ENCODE measurements at places on chromosomes 5 and 9.

GRCh38 chr9:116275418-116276195 lies 122.0 kb downstream of the PAPPA start:
- no peak for DNase-seq

DNA sequence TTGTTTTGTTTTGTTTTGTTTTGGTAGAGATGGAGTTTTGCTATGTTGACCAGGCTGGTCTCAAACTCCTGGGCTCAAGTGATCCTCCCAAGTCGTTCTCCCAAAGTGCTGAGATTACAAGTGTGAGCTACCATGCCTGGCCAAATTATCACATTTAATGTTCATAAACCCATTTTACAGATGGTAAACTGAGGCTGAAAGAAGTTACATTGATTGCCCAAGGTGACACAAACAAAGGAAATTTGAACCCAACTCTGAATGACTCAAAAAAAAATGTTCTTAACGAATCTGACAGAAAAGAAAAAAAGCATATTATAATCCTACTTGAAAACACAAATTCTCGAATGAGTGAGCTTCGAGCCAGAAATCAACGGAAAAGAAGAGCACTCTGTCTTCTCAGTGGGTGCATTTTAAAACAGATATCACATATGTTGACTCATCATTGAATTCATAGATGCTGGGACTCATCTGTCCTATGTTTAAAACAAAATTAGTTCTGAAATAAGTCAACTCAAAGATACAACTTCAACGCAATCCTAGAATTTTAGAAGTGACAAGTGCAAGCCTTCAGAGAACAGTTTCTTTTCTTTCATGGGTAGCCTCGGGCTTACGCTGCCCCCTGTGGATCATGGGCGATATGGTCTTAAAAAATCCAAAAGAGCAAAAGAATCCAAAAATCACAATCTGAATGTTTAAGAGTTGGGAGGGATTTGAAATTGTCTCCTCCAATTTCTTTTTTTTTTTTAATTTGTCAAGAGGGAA lies 28.4 kb downstream of the TIMD4 start:
- DNase-seq: peak; percentile 28

- no peak for DNase-seq
Observed at GRCh38 chr9:136081113-136081825, 13.8 kb downstream of the NACC2 start.

DNA sequence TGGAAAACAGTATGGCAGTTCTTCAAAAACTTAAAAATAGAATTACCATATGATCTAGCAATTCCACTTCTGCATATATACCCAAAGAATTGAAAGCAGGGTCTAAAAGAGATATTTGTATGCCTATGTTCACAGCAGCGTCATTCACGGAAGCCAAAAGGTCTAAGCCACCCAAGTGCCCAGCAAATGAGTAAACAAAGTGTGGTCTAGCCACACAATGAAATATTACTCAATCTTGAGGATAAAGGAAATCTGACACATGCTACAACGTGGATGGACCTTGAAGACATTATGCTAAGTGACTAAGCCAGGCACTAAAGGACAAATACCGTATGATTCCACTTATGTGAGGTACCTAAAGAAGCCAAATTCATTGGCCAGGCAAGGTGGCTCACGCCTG lies 11.1 kb upstream of the MED27 start:
- DNase-seq: no peak

All from stimulated activated CD4-positive, alpha-beta T cell treated with anti-CD3 and anti-CD28 coated beads, Interleukin-15, amount 100 ng/mL, for 1 hour (primary cell).